ENCODE measurements at places on chromosomes 7 and 10.

DNA sequence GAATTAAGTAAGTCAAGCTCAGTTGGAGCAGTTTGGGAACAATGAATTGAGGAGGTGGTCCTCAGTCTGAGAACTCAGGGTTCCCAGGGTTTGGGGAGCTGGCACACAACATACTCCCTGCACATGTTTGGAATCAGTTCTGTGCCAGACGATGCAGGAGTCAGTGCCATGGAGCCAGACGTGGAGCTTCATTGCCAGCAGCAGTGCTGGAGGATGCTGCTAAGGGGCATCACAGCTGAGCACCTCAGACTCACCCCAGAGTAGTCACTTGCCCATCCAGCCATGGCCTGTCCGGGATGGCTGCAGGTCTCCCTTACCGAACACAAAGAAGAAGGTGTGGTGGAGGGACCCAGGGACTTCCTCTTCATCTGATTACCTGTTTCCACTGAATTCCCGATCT lies 7.9 kb downstream of the GIMAP5 start:
- DNase-seq: no peak

- DNase-seq: peak; percentile 36
These were observed 61.0 kb upstream of the MYL10 start for GRCh38 chr7:101690061-101690460.

DNA sequence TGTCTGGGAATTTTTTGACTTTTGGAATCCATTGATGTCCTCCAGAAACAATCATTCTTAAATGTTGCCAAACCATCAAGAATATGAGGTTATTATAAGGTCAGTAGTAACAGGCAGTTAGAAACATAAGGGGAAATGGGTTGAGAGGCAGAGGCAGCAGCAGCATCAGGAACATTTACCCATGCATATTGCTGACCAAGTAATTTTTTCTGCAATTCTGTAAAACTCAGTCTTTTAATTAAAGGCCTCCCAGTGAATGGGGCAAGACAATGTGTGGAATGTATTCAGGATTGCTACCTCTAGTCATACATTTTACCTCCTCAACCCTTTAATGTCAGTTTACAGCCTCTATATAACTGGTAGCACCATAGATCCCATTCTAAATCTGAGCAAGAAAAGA lies 66.5 kb upstream of the SKAP2 start:
- no peak for DNase-seq

GRCh38 chr7:45670227-45670626 lies 96.1 kb downstream of the ADCY1 start:
- no peak for DNase-seq

- no peak for DNase-seq
These were observed 199.0 kb downstream of the PPP1R9A start for GRCh38 chr7:95106401-95106800.

DNA sequence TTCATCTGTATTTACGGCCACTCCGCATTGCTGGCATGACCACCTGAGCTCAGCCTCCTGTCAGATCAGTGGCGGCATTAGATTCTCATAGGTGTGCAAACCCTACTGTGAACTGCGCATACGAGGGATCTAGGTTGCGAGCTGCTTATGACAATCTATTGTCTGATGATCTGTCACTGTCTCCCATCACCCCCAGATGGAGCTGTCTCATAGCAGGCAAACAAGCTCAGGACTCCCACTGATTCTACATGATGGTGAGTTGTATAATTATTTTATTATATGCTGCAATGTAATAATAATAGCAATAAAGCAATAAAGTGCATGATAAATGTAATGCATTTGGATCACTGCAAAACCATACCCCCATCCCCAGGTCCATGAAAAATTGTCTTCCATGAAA lies 1172.9 kb upstream of the AUTS2 start:
- DNase-seq: peak; percentile 20

GRCh38 chr7:110557-111232 lies 81.7 kb upstream of the FAM20C start:
- DNase-seq: no peak

DNA sequence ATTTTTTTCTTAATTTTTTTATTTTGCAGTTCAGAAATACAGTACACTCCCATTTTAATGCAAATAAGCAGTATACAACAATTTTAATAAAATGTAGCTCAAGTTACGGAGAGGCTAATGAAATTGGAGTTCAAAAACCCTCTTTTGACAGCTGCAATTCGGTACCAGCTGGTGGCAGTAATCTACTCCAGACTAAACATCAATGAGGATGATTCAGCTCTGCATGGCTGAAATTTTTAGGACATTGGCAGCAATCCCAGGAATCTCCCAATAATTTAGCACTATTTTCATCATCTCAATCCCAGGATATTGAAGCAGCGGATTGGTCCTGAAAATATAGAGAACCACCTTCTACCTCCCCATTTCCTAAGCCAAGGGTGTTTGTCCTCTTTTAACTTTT lies 278.8 kb downstream of the CACNA2D1 start:
- DNase-seq: peak; percentile 55

DNA sequence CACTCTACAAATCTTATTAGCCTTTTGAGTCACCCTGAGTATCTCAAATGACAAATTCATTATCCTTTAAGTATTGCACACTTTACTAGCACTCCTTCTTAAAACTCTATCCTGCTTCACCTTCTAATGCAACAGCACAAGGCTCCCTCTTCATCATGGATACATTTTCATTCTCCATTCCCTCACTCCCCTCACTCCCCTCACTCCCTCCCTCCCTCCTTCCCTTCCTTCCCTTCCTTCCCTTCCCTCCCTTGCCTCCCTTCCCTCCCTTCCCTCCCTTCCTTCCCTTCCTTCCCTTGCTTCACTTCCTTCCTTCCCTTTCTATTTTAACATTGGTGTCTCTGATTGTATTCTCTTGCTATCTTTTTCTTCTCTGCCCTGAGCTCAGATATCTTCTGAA lies 130.5 kb downstream of the PCLO start:
- DNase-seq: no peak

DNA sequence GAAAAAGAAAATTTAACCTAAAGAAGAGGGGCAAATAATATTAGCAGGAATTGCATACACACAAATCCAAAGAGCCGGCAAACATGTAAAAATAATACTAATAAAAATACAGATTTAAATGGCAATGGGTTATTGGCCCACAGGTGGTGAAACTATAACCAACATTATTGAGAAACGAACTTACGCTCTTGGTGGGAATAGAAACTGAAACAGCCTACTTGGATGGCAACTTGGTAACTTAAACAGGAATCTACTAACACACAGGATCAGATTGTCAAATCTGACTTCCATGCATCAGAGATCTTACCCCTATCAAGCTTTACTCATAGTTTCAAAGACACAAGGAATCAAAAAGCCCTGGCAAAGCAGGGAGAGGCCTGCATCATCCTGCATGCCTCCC lies 66.5 kb downstream of the ANLN start:
- DNase-seq: no peak

DNA sequence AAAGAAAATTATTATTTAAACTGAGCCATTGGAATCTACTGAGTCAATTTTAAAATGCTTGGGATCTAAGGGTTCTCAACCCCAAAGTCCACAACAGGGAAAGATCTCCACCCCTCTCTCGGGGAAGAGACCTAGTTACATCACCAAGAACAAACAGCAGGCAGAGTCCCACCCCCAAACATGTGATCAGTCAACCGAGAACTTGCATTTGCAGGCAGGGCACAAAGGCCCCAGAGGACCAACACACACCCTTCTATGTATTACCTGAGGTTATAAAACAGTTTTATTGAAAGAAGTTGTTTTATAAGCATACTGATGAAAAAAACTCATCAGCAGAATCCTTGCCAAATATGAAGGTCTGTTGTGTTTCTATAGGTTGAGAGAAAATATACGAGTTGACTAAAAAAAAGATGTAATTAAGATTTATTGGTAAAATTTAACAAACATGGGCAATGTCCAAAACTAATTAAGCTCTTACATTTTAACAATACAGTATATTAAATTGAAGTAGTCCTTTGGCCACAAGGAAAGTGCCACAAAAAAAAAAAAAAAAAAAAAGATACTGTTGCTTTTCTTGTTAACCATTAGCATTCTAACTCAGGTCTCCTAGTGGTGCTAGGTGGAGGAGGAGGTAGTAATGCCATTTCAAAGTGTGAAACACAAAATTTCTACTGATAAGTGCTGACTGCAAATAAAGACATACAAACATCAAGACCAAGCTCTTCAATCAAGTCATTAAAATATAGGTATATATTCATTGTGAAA lies 975 bp upstream of the USP54 start:
- peak; percentile 38 for DNase-seq

DNA sequence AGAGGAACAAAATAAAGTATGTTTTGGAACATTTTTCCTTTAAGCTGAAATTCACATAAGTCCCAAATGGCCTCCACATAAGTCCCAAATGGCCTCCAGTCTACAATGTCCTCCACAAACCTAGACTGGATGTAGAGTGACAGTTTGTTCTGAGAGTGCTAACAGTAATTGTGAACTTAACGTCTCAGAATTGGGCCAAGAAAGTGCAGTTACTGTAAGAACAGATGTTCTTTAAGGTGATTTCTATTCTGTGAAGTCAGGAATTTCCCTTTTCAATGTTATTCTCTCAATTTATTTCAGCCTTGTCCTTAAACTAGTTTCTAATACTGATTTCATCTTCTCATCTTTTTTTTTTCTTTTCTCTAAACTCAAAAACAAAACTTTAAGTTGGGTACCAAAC lies 188.7 kb upstream of the SEMA3E start:
- DNase-seq: no peak

DNA sequence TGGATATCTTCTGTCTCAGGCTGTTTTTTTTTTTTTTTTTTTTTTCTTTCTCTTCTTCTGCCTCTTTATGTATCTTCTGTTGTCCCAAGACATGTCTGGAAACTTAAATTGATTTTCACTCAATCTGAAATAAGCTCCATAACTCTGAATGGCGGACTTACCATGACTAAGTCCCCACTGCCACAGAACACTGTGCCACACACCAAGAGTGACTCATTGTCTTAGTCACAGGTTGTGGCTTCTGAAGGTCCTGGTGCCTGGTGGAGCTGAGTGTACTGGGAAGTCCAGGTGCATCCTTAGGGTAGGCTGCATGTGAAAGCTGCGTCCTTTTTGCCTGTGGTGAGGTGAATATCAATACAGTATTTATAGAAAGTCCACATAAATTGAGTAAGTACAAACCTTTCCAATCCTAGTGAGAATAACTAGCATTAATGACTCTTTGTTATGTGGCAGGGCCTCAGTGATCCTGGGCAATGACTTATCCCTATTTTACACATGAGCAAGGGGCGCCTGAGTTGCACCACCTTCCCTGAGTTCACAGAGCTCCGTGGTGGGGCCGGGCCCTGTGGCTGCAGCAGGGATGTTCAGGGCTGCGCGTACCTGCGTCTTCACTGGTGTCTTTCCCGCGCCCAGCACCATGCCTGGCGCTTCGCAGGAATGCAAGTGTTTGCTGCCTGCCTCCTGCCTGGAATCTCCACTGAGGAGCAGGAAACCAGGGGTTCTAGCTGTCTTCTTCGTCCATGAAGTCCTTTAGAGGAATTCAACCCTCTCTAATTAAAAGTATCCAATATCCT lies 4.3 kb downstream of the PFKP start:
- no peak for DNase-seq

- DNase-seq: no peak
These were observed 69.6 kb downstream of the AKAP9 start for GRCh38 chr7:92010215-92010614.

- no peak for DNase-seq
These were observed 293.4 kb upstream of the C7orf33 start for GRCh38 chr7:148296994-148297644.

- no peak for DNase-seq
These were observed 61.3 kb downstream of the RAPGEF5 start for GRCh38 chr7:22295402-22296264.

DNA sequence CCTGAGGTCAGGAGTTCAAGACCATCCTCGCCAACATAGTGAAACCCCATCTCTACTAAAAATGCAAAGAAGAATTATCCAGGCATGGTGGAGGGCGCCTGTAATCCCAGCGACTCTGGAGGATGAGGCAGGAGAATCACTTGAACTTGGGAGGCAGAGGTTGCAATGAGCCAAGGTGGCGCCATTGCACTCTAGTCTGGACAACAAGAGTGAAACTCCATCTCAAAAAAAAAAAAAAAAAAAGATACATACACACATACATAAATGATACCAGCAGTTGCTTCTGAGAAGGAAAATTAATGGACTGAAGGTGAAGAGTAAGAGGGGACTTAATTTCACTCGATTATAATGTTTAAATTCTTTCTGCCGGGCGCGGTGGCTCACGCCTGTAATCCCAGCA lies 40.2 kb upstream of the PAX2 start:
- DNase-seq: no peak

- DNase-seq: no peak
These were observed 80.2 kb downstream of the PARD3 start for GRCh38 chr10:34734918-34735317.

DNA sequence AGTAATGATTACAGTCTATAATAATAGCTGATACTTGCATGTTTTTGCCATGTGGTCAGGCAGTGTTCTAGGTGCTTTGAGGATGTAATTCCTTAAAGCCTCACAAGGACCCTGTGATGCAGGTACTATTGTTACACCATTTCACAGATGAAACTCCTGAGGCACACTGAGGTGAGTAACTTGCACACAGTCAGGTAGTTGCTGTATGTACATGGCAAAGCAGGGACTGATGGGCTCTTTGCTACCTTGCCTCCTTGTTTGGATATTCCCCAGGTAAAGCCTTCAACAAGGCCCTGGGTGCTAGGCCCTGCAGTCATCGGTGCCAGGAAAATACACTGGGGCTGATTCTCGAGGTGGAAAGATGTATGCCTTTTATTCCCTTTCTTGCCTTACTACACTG lies 317.5 kb downstream of the CXCL12 start:
- DNase-seq: no peak

DNA sequence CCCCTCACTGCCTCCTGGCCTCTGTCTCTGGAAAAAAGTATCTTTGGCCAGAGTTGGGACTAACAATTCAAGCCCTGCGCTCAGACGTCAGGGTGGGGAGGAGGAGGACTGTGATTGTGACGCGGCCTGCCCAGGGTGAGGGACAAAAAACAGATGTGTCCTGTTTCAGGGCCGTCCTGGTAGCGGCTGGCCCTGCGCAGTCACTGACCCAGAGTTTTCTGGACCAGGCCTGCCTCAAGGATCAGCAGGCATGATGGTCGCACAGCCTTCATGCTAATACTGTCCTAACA lies 110.1 kb downstream of the CYTH3 start:
- DNase-seq: peak; percentile 94
